ENCODE measurements at places on chromosomes 6 and 20. TPM values are rescaled to one million over a fixed set of nuclear protein-coding genes. Genes with fewer than 3 reads are reported as not detected.

The GHRH gene
- not detected for total RNA-seq

The PRL gene
- total RNA-seq, result not detected

The XKR7 gene
- not detected for total RNA-seq

The MYCT1 gene
- 3.7 TPM for total RNA-seq

The PCSK2 gene
- not detected for total RNA-seq

The CST2 gene
- total RNA-seq, result 10.8 TPM

The TSPO2 gene
- total RNA-seq, result not detected

The IL17A gene
- total RNA-seq, result not detected

The AKAP12 gene
- total RNA-seq, result 456 TPM

The PXDC1 gene
- 49.0 TPM for total RNA-seq

Data from aortic smooth muscle cell (primary cell).